H1 (cell line): ENCODE measurements at places on chromosomes 7 and 10. TPM values are rescaled to one million over a fixed set of nuclear protein-coding genes. Genes with fewer than 3 reads are reported as not detected.

ZNF467 gene
- 0.40 and 0.50 TPM in 2 replicates for total RNA-seq

NXPH1 gene
- total RNA-seq = 0.40 and 1.0 TPM in 2 replicates

AUTS2 gene
- total RNA-seq = 95.3 and 101 TPM in 2 replicates

COG5 gene
- total RNA-seq = 18.1 and 28.1 TPM in 2 replicates

SMKR1 gene
- total RNA-seq = 0.39 and 1.2 TPM in 2 replicates

EFCAB10 gene
- 3.1 TPM in 2 replicates for total RNA-seq

FAM241B gene
- total RNA-seq = 18.6 and 19.3 TPM in 2 replicates

WDR86 gene
- 14.9 and 15.8 TPM in 2 replicates for total RNA-seq

ACTL6B gene
- 1.7 and 2.1 TPM in 2 replicates for total RNA-seq

COL17A1 gene
- 0.37 and 1.9 TPM in 2 replicates for total RNA-seq

ZNRF2 gene
- total RNA-seq = 16.2 and 17.7 TPM in 2 replicates

ZMIZ2 gene
- total RNA-seq = 66.4 and 72.2 TPM in 2 replicates

- DNase-seq = no peak
Measured at GRCh38 chr10:102241032-102241443, 274 bp downstream of the PITX3 start.

GRCh38 chr7:151839451-151839921 is 37.4 kb downstream of the PRKAG2 start:
- no peak for DNase-seq

DNA sequence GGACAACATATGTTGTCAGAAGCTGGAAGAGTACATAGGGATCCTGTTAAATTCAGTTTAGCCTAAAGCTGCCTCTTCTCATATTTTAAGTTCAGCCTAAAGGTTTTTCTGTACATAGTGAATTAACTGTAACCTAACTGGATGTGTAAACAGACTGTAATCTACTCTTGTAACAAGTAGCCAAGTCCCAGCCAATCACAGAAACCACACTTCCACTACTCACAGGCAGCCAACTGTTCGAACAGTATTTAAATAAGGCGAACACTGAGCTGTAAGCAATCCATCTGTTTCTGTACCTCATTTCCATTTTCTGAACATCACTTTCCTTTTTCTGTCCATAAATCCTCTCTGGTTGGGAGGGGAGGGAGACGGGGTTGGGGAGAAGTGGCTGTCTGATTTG is 15.0 kb upstream of the STN1 start:
- DNase-seq = no peak

DNA sequence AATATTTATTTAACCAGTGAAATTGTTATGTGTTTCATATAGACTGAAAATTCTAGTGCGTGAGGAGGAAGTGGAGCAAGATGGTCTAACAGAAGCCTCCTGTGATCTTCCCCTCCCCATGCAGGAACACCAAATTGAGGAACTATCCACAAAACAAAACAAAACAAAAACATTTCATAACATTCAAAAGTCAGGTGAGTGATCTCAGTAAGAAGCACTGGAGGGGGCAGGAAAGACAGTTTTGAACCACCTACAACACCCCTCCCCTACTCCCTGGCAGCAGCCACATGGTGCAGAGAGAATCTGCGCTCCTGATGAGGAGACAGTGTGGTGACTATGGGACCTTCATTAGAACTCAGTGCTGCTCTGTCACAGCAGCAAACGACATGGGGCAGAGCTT is 221.9 kb upstream of the SEMA3C start:
- DNase-seq = no peak

DNA sequence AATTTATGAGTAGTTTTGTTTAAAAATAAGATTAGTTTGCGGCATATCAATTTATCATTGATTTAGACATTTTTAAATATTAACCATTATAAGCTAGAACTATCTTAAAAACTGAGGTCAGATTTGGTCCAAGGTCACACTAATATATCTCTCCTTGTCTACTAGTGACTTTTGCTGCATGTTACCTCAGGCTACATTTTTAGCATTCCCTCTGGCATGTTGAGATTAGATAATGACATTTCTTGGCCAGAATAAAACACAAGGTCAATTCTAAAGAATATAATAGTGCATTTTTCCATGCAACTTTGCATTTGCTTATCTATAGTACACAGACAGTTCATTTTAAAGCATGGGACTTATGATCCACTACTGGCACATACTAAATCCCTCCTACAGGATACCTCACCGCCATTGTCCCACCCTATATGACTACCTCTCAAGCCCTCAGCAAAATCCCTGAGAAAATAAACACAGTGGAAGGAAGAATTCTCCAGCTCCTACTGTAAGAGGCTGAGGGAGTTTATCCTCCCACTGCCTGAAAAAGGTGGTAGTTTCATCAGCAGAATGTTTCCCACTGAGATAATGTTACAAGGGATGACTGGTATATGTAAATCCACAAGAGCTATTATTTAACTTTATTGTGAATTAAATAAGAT is 816.4 kb downstream of the GRM8 start:
- DNase-seq = no peak

DNA sequence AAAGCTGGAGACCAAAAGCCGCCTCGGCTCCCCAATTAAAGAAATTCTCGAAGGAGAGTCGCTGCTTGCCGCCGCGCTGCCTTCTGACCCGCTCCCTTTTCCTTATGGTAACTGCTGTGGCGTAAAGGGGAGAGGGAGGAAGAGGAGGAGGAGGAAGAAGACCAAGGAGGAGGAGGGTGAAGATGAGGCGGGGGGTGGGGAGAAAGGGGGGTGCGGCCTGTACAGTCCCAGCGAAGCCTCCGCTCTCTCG is 388 bp downstream of the CNOT4 start:
- DNase-seq = no peak

DNA sequence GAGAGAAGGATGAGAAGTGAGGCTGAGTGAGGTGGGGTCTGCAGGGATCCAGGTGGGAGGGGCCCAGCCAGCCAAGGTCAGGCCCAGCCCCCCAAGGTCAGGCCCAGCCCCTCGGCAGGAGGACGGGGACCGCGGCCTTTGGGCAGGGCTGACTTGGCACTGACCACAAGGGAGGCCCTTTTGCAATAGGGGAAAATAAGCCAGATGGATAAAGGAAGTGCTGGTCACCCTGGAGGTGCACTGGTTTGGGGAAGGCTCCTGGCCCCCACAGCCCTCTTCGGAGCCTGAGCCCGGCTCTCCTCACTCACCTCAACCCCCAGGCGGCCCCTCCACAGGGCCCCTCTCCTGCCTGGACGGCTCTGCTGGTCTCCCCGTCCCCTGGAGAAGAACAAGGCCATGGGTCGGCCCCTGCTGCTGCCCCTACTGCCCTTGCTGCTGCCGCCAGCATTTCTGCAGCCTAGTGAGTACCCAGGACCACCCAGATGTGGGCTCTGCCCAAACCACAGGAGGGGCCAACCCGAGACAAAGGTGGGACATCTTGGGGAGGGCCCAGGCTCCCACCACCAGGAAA is at the start of gene PILRA:
Gene PILRA, plus strand, starts transcription at position 227 of the 571 bp plus-strand sequence. Its CDS starts 170 bp downstream, at position 397.
- no peak for DNase-seq

- DNase-seq = no peak
Measured at GRCh38 chr7:140260352-140261104, 83.7 kb upstream of the KDM7A start.

DNA sequence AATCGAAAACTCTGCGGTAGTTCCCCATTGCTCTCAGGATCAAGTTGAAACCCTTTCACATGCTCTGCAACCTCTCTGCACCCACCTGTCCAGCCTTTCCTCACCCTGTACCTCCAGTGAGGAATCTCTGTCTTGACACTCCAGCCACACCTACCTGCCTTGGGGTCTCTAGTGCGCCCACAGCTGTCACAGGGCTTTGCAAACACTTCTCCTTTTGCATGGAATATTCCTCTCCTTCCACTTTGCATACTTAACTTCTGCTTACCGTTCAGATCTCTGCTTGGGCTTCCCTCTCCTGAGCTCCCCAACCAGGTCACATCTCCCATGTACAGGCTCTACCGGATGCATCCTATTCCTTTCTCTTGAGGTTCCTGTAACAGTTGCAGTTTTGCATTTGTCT is 6.6 kb upstream of the ZYX start:
- DNase-seq = no peak

DNA sequence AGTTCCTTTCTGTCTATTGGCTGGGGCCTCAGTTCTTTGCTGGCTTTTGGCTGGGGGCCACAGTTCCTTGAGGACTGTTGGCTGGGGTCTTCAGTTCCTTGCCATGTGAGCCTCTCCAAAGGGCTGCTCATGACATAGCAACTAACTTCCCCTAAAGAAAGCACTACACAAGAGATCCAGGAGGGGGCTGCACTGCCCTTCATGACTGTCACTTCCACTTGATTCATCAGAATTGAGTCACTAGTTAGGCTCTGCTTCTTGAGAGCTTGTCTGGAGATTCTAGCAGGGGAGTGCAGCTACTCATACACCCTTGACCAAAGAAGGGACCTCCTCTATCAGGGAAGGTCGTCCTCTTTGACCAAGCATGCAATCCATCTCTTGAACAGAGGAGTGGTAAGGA is 38.0 kb upstream of the MKX start:
- DNase-seq = peak; percentile 19

GRCh38 chr10:129848696-129849451 is 115.2 kb downstream of the EBF3 start:
- DNase-seq = no peak

DNA sequence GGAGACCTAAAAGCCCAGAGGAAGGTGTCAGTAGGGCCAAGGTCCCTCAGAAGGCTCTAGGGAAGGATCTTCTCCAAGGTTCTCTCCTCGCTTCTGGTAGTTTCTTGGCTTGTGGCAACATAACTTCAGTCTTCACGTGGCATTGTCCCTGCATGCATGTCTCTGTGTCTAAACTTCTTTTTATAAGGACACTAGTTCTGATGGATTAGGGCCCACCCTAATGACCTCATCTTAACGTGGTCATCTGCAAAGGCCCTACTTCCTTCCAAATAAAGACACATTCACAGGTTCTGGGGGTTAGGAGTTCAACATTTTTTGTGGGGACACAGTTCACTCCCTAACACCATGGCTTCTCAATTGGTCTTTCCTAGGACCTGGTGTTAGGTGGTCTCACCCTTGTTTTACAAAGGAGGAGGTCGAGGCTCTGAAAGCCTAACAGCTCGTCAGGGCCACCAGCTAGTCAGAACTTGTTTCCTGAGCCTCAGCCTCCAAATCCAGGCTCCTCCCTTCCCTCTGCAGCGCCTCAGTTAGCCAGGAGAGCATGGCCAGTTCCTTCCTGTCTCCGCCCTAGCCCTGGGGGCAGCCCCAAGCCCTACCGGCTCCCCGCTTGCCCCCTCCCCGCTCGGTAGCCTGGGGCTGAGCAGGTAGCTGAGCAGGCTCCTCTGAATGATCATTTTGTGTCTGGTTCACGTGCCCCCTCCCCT is 109.7 kb upstream of the PPIF start:
- DNase-seq = no peak

- no peak for DNase-seq
Measured at GRCh38 chr10:99689461-99689860, 30.2 kb downstream of the ENTPD7 start.

DNA sequence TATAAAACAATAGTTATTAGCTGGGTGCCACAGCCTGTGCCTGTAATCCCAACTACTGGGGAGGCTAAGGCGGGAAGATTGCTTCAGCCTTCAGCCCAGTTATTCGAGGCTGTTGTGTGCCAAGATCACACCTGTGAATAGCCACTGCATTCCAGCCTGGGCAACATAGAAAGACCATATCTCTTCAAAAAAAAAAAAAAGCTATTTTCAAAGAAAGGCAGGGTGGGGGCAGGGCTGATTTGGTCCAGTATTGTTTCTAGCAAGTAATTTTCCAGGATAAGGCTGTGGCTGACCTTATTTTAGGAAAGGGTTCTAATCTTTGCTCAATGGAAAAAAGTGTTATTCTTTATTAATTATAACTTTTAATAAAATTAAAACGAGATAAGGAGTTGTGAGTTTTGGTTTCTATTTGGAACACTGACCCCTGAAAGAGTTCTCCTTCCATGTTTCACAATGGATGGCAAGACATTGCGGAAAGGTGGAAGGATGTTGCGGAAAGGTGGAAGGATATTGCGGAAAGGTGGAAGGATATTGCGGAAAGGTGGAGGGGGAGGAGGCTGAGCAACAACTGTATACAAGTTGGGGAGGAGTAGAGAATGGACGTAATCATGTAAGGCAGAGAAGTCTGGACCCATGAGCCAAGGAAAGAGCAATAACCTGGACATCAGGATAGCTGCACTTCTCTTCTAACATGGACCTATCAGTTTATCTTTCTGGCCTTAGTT is 1.5 kb upstream of the C1GALT1 start:
- no peak for DNase-seq

DNA sequence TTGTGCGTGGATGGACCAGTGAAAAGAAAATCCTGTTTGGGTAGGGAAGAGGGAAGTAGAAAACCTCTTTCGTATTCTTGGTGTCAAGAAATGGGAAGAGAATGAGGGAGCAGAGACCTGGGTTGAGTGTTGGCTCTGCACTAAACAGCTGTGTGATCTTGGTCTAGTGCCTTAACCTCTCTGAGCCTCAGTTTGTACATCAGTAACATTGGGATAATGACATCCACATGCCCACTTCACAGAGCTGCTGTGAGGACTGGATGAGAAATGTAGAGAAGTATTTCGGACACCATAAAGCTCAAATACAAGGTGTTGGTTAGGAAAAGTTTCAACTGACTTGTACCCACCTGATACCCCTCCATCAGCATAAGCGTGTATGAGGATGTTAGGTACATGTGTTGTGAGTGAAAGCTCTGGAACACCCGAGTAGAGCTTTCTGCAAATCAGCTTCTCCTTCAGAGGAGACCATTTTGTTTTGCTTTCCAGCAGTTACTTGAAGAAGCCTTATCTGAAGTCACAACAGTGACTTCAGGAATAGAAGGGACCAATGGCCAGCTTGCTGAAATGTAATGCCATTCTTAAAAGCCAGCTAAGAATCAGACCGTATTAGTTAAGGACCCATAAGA is 11.2 kb downstream of the TRIM56 start:
- DNase-seq = no peak

GRCh38 chr10:121828045-121828444 is 99.8 kb downstream of the ATE1 start:
- DNase-seq = no peak

GRCh38 chr10:62046522-62047227 is 145.2 kb downstream of the ARID5B start:
- no peak for DNase-seq

GRCh38 chr10:76089556-76090180 is 658.2 kb downstream of the LRMDA start:
- no peak for DNase-seq

GRCh38 chr7:138458576-138459412 is 1.3 kb upstream of the TRIM24 start:
- peak; percentile 90 for DNase-seq
